ENCODE measurements at places on chromosomes 13 and 19.

DNA sequence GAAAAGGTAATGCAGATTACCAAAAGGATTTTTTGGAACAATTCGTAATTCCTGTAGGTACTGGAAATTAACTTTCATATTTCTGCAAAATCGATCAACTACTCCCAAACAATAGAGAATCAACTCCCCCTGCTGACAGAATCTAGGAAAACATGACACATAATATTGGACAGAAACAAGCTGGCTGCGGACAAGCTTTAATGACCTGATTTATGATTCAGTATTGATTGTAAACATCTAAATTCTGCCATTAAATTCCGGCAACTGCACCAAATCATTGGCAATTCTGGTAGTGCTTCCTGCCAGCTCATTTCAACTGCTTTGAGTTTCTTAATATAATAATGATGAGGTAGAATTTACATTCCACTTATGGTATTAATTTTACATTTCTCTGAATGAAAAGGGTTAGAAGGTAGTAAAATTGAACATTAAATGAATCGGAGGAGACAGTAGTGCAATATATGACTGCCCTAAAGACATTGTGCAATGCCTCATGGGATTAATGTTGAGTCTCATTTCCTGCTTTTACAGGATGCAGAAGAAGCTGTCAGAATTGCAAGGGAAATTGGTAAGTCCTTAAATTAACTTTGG, 146.5 kb downstream of the PCCA start:
- no peak for DNase-seq

DNA sequence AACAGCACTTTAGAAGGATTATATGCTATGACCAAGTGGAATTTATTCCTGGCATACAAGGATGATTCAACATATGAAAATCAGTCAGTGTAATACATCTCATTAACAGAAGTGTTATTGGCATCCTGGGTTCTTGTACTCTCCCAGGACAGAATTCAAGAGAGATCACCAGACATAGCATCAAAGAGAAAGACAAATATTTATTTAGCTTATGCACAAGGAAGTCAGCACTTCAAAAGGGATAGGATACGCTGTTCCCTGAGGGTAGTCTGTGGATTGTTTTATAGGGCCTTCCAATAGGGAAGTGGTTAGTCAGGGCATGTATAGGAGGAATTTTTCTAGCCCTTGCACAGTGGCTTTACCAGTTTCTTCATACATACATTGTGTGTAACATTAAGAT, 1238.0 kb downstream of the PCDH17 start:
- no peak for DNase-seq

DNA sequence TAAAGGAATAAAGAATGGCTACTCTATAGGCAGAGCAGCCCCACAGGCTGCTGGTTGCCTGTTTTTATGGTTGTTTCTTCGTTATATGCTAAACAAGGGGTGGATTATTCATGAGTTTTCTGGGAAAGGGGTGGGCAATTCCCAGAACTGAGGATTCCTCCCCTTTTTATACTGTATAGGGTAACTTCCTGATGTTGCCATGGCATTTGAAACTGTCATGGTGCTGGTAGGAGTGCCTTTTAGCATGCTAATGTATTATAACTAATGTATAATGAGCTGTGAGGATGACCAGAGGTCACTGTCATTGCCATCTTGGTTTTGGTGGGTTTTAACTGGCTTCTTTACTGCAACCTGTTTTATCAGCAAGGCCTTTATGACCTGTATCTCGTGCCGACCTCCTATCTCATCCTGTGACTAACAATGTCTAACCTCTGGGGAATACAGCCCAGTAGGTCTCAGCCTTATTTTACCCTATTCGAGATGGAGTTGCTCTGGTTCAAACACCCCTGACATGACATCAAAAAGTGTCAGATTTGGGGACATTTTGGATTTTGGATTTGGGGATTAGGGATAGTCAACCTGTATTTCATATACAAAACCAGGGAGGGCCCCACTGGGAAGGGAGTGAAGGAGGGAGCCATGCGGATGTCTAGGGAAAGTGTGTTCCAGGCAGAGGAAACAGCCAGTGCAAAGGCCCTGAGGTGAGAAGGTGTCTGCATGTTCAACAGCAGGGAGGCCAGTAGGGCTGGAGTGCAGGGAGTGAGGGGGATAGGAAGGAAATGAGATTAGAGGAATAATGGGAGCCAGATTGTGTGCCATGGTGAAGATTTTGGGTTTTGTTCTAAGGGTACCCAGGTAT, 10.9 kb downstream of the FXYD5 start:
- DNase-seq: no peak

- DNase-seq: peak; percentile 69
Measured at GRCh38 chr19:55179606-55180484, at the start of gene SYT5. TSS of gene SYT5 (minus strand) at chr19:55180289. CDS start at chr19:55179041, 1,248 bp downstream.

DNA sequence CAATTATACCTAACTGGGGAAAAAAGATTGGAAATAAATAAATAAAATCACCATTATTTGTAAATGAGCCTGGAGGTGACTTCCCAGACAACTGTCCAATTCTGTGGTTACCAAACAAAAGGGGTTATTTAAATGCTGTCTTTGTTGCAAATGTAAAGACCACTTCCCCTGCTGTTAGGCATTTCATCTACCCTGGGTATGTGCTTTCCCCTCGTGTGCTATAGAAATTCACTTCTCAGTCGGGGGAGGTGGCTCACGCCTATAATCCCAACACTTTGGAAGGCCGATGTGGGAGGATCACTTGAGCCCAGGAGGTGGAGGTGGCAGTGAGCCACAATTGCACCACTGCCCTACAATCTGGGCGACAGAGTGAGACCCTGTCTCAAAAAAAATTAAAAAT, 101.9 kb upstream of the AKAP11 start:
- no peak for DNase-seq

- DNase-seq: no peak
Measured at GRCh38 chr13:93521307-93521706, 294.7 kb downstream of the GPC6 start.

GRCh38 chr13:38308736-38309135, 40.9 kb upstream of the UFM1 start:
- no peak for DNase-seq

DNA sequence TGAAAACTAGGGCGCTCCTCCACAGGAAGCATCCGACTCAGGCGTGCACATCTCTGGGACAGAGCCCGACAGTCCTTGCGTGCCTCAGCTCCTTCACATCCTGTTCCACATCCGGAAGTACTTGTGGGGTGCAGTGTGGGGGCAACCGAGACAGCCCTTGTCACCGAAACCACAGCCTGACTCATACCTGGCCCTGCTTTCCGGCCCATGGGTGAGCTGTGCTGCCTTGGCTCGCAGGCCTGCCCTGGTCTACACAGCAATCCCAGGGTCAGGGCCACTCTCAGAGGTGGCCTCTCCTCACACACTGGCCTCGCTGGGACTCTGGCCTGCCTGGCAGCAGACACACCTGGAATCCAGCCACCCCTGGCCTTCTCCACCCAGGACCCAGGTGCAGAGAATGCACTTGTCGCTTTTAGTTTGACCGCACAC, 100.4 kb downstream of the STK24 start:
- peak; percentile 95 for DNase-seq

GRCh38 chr19:40596608-40597328, 4.4 kb upstream of the LTBP4 start:
- DNase-seq: no peak

DNA sequence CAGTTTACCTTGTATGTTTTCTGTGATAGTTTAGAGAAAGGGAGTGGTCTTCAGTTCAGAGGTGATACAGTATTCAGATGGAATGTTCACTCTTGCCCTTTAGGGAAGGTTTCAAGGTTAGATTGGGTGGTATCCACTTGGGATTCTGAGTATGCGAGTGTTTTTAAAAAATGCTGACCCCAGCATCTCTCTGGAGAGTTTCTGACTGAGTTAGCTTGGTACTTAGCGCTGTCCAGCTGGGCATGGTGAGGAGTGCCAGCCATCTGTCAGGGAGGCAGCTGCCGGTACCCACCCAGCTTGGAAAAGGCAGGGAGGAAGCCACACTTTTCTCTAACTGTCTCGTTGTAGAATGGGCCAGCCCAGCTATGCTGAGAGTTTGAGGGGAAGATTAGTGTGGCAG, 63.3 kb downstream of the ARHGEF7 start:
- no peak for DNase-seq
